ENCODE measurements at places on chromosomes 3 and 15. TPM values are rescaled to one million over a fixed set of nuclear protein-coding genes. Genes with fewer than 3 reads are reported as not detected.

The HYAL1 gene
- 0.49 TPM for total RNA-seq

The CCNB2 gene
- total RNA-seq: 74.1 TPM

- H3K4me1 ChIP-seq: no peaks in the 10 kb centered on the region
- H3K36me3 ChIP-seq: no peaks in the 10 kb centered on the region
- no peak overlapping the region for H3K27ac ChIP-seq
- H3K4me3 ChIP-seq: no peak overlapping the region
- no peaks in the 10 kb centered on the region for H3K27me3 ChIP-seq
These were observed 323.5 kb downstream of the ERC2 start for GRCh38 chr3:56144805-56145204.

DNA sequence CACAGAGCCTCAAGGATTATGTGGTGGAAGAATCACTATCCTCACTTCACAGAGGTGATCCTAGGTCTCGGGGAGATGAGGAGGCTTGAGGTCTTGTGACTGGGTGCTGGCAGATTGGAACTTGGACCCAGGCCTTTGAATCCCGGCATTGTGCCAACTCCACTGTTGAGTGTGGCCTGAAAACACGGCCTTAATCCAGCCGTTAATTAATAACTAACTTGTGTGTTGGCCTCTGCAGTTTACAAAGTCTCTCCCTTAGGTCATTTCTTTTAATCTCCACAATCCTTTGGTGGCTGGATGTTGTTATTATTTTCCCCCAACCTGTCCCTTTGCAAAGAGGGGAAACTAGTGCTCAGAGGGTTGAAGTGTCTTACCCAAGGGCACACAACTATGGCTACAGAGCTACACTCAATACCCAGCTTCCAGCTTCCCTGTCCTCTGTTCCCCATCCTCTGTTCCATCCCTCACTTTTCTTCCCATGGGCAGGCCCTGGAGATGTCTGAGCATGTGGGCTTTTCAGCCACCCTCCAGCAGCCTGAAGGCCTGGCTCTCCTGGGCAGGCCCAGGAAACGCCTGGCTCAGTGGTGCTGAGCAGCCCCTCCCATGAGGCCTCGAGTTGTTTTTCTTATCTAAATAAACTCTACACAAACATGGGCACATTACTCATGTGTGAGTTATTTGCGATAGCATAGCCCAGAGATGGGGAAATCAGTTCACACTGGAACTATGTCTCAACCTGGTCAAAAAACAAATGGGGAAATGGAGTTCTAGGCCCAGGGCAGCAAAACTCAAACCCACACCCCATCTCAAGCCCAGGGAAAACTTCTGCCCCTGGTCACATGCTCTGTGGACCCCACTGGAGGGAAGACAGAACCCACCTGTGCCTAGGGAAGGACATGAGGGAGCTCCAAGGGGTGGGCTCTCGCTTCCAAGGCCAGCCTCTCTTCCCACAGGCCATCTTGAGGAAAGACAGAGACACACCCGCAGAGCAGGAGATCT lies 16.8 kb upstream of the SMAD3 start:
- no peak for DNase-seq
- H3K27ac ChIP-seq: no peak overlapping the region
- no peaks in the 10 kb centered on the region for H3K27me3 ChIP-seq
- no peaks in the 10 kb centered on the region for H3K36me3 ChIP-seq

GRCh38 chr15:44537735-44538240 lies 841 bp downstream of the EIF3J start:
- H3K4me3 ChIP-seq: peak overlapping the region; percentile 70
- no peak for DNase-seq

DNA sequence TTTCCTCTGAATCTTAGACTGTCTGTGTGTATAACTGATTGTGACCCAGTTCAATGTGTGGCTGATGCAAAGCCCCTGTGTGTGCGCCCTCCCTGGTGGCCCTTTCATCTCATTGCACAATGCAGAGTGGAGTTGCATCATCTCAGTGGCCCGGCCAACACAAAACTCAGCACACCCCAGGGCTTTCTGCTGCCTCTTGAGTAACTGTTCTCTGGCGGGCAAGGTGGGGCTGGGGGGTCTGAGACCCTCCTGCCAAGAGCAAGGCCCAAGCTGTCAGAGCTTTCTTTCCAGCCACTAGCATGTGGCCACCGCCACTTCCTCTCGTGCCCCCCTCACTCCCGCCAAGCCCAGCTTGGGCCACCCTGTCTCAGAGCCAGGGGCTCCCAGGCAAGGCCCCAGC lies 80.7 kb upstream of the ALDH1L1 start:
- H3K27me3 ChIP-seq: no peaks in the 10 kb centered on the region
- H3K36me3 ChIP-seq: no peaks in the 10 kb centered on the region
- H3K4me3 ChIP-seq: no peak overlapping the region
- H3K4me1 ChIP-seq: no peaks in the 10 kb centered on the region

- H3K4me1 ChIP-seq: no peaks in the 10 kb centered on the region
- H3K36me3 ChIP-seq: no peaks in the 10 kb centered on the region
- H3K4me3 ChIP-seq: no peak overlapping the region
These were observed 3.0 kb downstream of the DUOXA1 start for GRCh38 chr15:45126535-45127158.

The RASSF1 gene
- 30.9 TPM for total RNA-seq

The GUCA1C gene
- total RNA-seq: not detected

The FES gene
- 23.9 TPM for total RNA-seq

The ANKUB1 gene
- not detected for total RNA-seq

The CHRM5 gene
- not detected for total RNA-seq

The SEMA7A gene
- total RNA-seq: 112 TPM

The PLIN1 gene
- total RNA-seq: 0.08 TPM

GRCh38 chr3:101638261-101638745 lies 38.6 kb downstream of the ZBTB11 start:
- H3K4me3 ChIP-seq: no peak overlapping the region
- H3K27me3 ChIP-seq: no peaks in the 10 kb centered on the region
- no peak for DNase-seq

DNA sequence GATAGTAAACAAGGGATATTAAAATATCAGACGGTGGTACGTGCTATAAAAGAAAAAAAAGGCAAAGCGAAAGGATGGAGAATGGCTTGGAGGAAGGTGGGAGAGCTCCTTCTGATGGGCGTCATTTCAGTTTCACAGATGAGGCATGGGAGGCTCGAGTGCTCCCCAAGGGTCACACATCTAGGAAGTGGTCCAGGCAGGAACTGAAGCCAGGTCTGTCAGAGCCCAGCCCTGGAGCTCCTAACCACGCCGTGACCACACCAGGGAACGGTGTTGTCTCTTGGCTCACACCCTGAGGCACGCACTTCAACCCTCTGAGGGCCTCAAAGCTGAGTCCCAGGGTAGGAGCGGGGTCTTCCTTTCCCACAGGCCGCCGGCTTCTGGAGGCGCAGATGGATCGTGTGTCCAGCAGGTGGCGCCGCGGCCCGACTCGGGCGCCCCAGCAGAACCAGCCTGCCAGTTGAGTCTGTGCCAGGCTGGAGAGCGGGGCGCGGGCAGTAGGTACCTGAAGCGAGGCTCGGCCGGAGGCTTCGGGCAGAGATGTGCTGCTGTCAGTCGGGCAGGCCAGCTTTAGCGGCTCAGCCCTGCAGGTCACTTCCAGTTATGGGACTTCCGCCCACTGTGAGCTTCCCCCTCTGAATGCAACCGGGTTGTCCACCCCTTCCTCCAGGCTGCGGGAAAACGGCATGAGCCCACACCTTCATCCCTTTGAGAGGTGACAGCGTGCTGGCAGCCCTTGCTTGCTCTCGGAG lies 68.1 kb downstream of the SLC6A1 start:
- H3K27me3 ChIP-seq: no peaks in the 10 kb centered on the region
- DNase-seq: no peak
- H3K36me3 ChIP-seq: no peaks in the 10 kb centered on the region
- H3K4me1 ChIP-seq: no peaks in the 10 kb centered on the region
- H3K4me3 ChIP-seq: no peak overlapping the region
- H3K27ac ChIP-seq: no peak overlapping the region

The SLC6A11 gene
- not detected for total RNA-seq

DNA sequence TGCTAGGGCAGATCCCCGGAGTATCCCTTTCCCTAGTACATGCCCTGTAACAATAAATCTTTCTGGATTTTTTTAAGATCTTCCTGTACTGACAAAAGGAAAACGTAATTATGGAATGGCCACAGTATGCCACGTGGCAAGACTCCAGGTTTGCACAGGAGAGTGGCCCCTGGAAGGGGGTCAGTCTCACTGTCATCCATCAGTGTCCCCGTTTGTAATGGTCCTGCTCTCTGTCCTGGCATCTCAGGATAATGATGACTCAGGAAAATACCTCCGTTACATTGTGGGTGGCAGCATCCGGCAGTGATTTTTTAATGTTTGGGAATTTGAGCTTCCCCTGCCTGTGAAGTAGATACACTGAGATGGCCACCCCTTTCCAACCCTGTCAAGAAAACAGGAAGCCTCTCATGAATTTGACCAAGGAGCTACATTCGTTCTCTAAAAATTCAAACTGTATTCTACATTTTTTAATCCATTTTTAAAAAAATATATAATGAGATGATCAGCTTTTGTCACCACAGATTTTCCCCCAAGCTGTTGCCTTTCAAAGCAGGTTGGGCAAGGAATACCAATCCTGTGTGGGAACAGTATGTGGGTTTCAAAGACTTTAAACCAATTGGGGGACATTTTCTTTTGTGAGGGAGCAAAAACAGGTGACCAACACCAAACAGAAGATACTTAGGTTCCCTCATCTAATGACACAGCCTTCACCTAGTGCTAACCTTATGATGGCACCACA lies 110.4 kb downstream of the C3orf70 start:
- no peak for DNase-seq
- no peaks in the 10 kb centered on the region for H3K4me1 ChIP-seq
- H3K27me3 ChIP-seq: no peaks in the 10 kb centered on the region
- no peak overlapping the region for H3K4me3 ChIP-seq
- no peaks in the 10 kb centered on the region for H3K36me3 ChIP-seq
- no peak overlapping the region for H3K27ac ChIP-seq

DNA sequence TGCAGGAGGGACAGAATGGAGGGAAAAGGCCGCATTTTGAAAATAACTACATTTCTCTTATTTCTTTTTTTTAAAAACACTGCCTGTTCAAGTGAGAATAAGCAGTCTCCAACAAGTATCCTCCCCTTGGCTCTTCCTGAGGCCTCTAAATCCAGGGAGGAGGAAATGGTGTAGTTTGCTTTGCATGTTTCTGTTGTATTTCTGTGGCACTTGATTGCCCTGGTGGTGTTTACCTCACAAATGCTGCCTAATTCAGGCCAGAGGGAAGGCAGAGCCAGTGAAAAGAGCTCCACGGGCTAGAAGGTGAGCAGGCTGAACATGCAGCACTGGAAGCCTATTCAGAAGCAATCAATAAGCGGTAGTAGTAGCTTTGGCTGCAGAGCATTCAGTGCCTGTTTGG lies 149.3 kb upstream of the ATP11B start:
- no peaks in the 10 kb centered on the region for H3K36me3 ChIP-seq
- H3K4me1 ChIP-seq: no peaks in the 10 kb centered on the region
- H3K4me3 ChIP-seq: no peak overlapping the region
- H3K27ac ChIP-seq: no peak overlapping the region
- no peak for DNase-seq
- no peaks in the 10 kb centered on the region for H3K27me3 ChIP-seq

The DCUN1D1 gene
- total RNA-seq: 48.2 TPM

GRCh38 chr15:25686780-25687179 lies 176.3 kb downstream of the ATP10A start:
- DNase-seq: no peak
- H3K4me3 ChIP-seq: no peak overlapping the region
- H3K27me3 ChIP-seq: no peaks in the 10 kb centered on the region
- H3K36me3 ChIP-seq: no peaks in the 10 kb centered on the region
- H3K4me1 ChIP-seq: no peaks in the 10 kb centered on the region
- H3K27ac ChIP-seq: no peak overlapping the region

The KNG1 gene
- 0.21 TPM for total RNA-seq

The OXTR gene
- total RNA-seq: 5.0 TPM

DNA sequence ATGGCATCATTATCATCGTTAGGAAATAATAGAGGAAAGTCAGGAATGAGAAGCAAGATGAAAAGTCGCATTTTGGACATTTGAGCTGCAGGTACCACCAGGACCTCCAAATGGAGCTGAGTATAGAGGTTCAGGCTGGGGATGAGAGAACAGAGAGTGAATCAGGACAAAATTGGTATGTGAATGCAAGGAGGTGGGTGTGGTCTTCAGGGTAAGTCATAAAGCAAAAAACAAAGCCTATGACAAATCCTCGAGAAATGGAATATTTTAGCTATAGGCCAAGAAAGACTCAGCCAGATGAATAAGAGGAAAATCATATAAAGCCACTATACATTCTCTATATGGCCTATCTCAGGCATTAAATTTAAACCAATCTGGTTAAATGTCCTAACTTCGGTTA lies 841.3 kb downstream of the ROBO1 start:
- H3K36me3 ChIP-seq: no peaks in the 10 kb centered on the region
- no peak overlapping the region for H3K27ac ChIP-seq
- H3K27me3 ChIP-seq: no peaks in the 10 kb centered on the region
- no peaks in the 10 kb centered on the region for H3K4me1 ChIP-seq
- no peak overlapping the region for H3K4me3 ChIP-seq

DNA sequence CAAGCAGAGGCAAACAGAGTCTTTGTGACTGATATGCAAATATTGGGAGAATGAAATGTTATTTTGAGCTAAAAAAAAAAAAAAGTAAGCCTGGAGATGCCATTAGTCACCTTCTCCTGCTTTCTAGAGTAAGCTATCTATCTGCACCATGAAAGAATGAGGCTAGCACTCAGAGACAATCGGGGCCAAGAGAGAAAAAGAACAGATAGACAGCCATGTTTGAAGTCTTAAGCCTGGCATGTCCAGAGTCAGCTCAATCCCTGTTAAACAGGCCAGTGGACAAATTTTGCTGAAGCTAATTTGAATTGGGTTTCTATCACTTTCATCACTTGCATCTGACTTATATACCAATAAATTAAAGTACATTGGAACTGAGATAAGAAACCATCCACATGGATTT lies 204.4 kb downstream of the SLC9A9 start:
- no peaks in the 10 kb centered on the region for H3K36me3 ChIP-seq
- DNase-seq: no peak
- no peaks in the 10 kb centered on the region for H3K27me3 ChIP-seq
- H3K4me3 ChIP-seq: no peak overlapping the region
- 0 out of 2 replicates have a peak, but pooled peaks cover 4% of the 10 kb centered on the region for H3K4me1 ChIP-seq

DNA sequence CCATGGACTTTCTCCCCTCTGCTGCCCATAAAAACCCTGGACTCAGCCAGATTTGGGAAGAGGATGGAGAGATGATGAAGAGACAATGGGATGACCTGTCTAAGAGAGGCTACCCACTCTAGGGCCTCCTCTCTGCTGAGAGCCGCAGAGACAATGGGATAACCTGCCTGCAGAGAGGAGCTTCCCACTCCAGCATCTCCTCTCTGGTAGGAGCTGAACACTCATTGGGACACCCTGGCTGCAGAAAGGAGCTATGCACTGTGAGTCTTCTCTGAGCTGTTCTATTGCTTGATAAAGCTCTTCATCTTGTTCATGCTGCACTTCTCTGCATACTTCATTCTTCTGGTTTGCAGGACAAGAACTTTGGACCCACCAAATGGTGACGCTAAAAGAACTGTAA lies 4.5 kb upstream of the XCR1 start:
- no peak overlapping the region for H3K4me3 ChIP-seq
- H3K27ac ChIP-seq: no peak overlapping the region
- no peak for DNase-seq
- H3K36me3 ChIP-seq: no peaks in the 10 kb centered on the region
- H3K27me3 ChIP-seq: no peaks in the 10 kb centered on the region

- H3K36me3 ChIP-seq: no peaks in the 10 kb centered on the region
- no peak for DNase-seq
- peaks cover 29% of the 10 kb centered on the region for H3K4me1 ChIP-seq
These were observed 75.0 kb upstream of the MBNL1 start for GRCh38 chr3:152193673-152194267.

- H3K4me3 ChIP-seq: peak overlapping the region; percentile 52
- H3K36me3 ChIP-seq: no peaks in the 10 kb centered on the region
- no peaks in the 10 kb centered on the region for H3K27me3 ChIP-seq
- peak; percentile 69 for DNase-seq
- H3K4me1 ChIP-seq: peaks cover 53% of the 10 kb centered on the region
- H3K27ac ChIP-seq: peak overlapping the region; percentile 97
These were observed 70.3 kb downstream of the CCNL1 start for GRCh38 chr3:157089455-157090221.

The GOLGA8R gene
- total RNA-seq: not detected
